Stimulated activated CD8-positive, alpha-beta memory T cell treated with anti-CD3 and anti-CD28 coated beads, Interleukin-2, amount 100 ng/mL, for 48 hours (primary cell): ENCODE measurements at places on chromosomes 1 and 21.

DNA sequence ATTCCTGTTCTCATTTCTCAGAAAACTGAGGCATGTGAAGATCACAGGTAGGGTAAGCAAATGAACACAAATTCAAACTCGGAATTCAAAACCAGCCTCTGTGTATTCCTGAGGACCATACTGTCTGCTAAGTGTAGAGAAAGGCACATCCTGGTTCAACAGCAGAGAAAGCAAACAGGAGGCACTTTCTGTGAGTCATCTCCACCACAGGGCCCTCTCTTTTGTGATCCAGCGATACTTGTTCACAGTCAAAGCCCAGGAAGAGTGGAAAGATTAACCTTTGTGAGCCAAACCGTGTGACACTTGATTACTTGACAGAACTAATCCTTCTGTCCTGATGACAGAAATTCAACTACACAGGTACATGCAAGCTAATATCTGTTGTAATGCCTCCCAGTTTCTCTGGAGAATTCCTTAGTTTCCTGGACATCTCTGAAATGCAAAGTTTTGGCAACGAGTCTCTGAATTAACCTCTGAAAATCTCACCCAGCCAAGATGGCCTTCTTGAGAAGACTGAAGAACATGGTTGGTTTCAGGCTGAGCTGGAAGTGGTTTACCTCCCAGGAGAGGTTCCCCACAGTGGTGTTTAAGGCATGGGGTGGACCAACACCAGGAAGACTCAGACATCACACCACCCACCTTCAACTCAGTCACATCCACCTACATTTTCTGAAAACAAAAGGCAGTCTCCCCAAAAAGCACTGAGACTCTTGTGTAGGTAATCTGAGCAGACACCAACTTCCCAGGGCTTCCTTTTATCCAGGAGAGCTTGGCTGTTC is 98.2 kb upstream of the ERG start:
- DNase-seq: no peak

DNA sequence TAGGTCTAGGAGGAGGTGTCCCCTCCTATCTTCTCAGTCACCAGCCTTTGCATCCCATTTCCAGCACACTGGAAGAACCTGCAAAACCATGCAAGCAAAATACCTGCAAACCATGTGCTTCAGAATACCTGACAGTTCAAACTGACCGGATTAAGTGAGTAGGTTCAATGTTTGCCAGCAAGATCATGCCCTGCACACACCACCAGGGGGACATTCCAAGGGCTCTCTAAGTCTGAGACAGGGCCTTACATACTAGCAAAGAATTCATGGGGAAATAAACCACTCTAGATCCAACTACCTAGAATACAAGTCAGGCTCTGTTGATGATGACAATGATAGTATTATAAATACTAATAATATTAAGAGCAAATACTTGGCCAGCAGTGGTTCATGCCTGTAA is 27.6 kb downstream of the INPP5B start:
- no peak for DNase-seq

GRCh38 chr1:161351482-161351881 is 16.2 kb downstream of the CFAP126 start:
- DNase-seq: no peak

GRCh38 chr1:51264451-51264850 is 28.4 kb downstream of the RNF11 start:
- no peak for DNase-seq

GRCh38 chr1:209869291-209870149 is 41.7 kb downstream of the UTP25 start:
- no peak for DNase-seq

DNA sequence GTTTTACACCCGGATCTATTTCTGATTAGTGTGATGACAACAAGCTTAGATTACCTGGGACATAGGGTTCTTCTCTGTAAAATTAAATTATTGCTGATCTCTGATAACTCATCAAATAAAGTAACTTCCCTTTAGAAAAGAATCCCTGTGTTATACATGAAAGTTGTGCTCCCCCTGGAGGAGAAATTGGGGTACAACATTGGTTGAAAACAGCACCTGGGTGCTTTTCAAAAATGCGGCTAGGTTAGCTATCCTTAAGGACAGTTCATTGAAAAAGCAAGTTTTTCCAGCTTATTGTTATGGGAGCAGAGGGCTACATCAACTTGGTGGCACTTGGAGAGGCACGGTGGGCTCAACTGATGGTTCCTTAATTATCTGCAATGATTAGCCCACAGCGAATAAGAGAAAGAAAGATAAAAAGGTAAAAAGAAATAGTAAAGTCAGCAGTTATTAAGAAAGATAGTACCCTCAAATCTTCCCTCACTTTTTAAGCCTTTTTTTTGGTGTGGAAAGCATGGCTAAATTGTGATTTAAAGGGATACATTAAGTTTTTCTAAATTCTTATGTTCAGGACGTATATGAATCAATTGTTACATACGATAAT is 97.8 kb downstream of the FMN2 start:
- no peak for DNase-seq

DNA sequence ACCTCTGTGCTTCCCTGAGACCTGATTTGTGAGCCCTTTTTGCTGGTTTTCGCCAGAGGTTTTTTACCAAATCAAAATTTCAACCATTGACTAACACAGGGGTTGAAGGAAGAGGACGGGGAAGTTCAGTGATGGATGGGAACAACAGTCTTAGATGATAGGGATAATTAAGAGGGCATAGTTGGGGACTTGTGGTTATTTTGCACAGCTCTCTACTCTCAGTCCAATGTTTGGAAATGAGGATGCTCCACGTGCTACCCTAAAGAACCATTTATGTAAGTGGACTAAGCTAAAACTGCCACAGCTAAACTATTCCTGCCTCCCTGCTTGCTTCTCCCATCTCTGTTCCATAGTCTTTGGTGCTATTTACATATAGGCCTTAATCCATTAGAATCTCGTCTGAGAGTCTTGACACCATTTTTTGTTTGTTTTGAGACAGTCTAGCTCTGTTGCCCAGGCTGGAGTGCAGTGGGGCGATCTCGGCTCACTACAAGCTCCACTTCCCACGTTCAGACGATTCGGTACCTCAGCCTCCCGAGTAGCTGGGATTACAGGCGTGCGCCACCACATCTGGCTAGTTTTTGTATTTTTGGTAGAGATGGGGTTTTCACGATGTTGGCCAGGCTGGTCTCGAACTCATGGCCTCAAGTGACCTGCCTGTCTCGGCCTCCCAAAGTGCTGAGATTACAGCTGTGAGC is 684 bp upstream of the MCL1 start:
- DNase-seq: no peak

GRCh38 chr21:25934130-25934529 is 199.4 kb downstream of the GABPA start:
- no peak for DNase-seq

DNA sequence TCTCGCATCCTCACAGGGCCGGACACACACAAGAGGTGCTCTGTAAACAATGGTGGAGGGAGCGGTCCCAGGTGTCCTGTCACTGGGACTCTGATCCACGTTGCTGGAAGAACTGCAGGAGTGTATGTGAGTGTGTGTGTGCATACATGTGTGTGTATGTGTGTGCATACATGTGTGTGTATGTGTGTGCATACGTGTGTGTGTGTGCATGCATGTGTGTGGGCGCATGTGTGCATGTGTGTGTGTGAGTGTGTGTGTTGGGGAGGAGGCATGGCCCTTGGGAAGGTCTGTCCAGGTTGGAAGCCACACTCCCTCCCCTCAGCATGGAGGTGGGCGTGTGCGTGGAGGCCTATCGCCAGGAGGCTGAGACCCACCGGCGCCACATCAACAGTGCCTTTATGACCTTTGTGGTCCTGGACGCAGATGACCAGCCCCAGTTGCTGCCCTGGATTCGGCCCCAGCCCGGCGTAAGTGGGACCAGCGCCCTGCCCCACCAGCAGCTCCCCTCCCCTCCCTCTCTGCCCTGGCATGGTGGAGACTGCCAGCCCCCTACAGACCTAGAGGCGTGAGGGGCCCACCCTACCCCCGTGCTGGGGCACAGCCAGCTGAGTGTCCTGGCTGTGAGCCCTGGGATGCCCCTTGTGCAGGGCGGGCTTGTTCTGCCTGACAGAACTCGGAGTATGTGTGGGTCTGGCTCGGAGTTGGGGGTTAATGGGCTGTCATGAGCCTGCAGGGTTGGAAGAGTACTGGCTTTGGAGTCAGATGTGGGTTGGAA is 22.2 kb downstream of the FAM151A start:
- no peak for DNase-seq

DNA sequence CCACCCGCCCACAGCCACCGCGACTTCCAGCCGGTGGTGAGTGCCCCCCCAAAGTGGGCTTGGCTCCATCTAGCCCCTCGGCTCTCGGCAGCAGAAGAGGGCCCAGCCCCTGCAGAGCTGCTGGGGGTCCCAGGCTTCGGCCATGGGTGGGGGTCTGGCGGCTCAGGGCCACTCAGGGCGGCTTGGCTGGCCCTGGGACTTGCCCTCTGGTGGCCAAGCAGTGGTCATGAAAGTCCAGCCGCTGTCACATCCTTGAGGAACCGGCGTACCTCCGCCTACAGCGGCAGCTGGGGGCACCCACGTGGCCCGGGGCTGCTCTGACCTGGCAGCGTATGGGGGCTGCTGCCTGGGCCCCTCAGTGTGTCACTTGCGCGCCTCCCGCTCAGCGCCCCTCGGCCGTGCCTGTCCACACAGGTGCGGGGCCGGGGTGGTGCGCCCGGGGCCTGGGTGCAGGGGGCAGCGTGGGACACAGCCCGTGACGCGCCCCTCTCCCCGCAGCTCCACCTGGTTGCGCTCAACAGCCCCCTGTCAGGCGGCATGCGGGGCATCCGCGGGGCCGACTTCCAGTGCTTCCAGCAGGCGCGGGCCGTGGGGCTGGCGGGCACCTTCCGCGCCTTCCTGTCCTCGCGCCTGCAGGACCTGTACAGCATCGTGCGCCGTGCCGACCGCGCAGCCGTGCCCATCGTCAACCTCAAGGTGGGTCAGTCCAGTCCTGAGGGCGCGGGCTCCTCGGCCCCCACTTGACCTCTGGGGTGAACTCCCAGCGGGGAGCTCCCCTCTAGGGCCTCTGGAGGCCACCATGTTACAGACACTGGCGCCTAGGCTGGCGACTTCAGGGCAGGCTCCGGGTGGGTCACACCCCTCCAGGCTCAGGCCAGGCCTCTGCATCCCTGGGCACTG is 32.4 kb downstream of the SLC19A1 start:
- DNase-seq: no peak

- DNase-seq: no peak
Observed at GRCh38 chr1:43904660-43905551, 28.7 kb upstream of the ARTN start.

DNA sequence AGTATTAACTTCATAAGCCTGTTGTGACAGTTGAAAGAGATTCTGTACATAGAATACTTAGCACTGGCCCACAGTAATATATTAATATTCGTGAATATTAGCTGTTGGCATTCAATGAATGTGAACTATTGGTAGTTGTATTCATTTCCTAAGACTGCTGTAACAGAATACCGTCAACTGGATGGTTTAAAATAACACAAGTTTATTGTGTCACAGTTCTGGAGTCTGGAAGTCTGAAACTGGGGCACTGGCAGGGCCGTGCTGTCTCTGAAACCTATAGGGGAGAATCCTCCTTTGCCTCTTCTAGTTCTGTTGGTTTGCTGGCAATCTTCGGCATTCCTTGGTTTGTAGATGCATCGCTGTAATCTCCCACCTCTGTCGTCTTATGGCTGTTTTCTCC is 47.5 kb downstream of the OLFML3 start:
- DNase-seq: no peak

DNA sequence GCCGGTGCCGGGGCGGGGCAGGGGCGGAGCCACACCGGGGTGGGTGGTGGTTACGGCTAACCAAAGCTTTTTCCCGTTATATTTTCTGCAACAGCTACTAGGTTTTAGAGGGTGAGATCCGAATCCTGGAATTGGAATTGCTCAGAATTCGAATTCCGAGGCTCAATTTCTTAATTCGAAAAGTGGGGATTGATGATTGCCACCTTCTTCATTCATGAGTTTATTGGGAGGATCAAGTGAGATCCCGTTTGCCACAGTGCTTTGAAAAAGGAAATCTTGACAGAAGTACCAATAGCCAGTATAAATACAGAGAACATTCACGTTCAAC is 207 bp upstream of the SVBP start:
- no peak for DNase-seq

GRCh38 chr1:158248771-158249170 is 5.5 kb upstream of the CD1A start:
- DNase-seq: no peak

GRCh38 chr1:194076646-194077045 is 890.2 kb upstream of the B3GALT2 start:
- no peak for DNase-seq

- no peak for DNase-seq
Observed at GRCh38 chr1:175405766-175406165, 213.2 kb upstream of the KIAA0040 start.

GRCh38 chr1:151854658-151855057 is 1.1 kb upstream of the THEM5 start:
- DNase-seq: no peak

DNA sequence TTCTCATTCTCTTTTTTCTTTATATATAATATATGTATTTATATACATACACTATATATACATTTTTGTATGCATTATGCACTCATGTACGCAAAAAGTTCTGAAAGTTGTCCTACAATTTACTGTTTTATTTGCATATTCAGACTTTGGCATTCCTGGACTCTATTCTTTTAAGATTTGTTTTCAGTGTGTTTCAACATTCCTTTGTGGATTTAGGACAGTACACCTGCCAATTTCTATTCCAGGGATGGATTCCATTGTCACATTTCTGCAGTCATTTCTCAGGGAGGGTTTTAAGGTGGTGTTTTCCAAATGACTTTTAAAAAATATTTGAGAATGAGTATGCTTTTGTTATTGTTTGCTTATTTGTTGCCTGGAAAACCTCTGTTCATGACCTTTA is 76.2 kb downstream of the TPR start:
- DNase-seq: no peak

DNA sequence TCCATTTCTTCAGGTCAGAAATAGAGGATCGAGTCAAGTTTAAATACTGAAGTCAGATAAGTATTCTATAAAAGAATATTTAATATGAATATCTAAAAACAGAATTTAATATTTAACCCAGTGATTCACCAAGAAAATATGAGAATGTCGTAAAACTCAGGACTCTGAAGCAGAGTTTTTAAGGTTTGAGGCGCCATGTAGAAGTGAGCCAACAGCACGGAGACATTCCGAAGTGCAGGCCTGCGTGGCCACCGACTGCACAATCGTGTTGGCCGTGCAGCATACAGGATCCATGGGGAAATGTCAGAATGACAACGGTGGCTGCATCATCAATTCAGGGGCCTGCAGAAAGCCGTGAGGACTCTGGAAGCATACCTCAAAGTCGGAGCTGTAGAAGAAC is 23.4 kb downstream of the MRAP start:
- no peak for DNase-seq

- DNase-seq: no peak
Observed at GRCh38 chr1:40394491-40395172, 21.1 kb downstream of the SMAP2 start.

GRCh38 chr1:17828991-17829390 is 73.9 kb downstream of the ACTL8 start:
- no peak for DNase-seq
